Epithelial cell of umbilical artery (primary cell): ENCODE measurements at places on chromosomes 6 and 20. TPM values are rescaled to one million over a fixed set of nuclear protein-coding genes. Genes with fewer than 3 reads are reported as not detected.

Gene EDN1
- total RNA-seq = 229 and 433 TPM in 2 replicates

Gene TRMT6
- 8.4 and 8.7 TPM in 2 replicates for total RNA-seq

Gene APOM
- total RNA-seq = 0.30 TPM in 1 of 2 replicates, not detected in the other

Gene KCNK5
- not detected in 2 replicates for total RNA-seq

Gene HIVEP2
- 2.6 and 3.5 TPM in 2 replicates for total RNA-seq

Gene RAB23
- total RNA-seq = 11.4 and 14.9 TPM in 2 replicates

Gene FAM110A
- total RNA-seq = 2.3 and 3.3 TPM in 2 replicates

Gene FERMT1
- 0.65 and 1.7 TPM in 2 replicates for total RNA-seq

Gene RAMACL
- 1.6 and 2.4 TPM in 2 replicates for total RNA-seq

Gene ADGB
- not detected in 2 replicates for total RNA-seq

Gene IL22RA2
- not detected in 2 replicates for total RNA-seq

Gene PSORS1C1
- 1.3 and 3.3 TPM in 2 replicates for total RNA-seq

Gene ARHGAP40
- total RNA-seq = under 0.01 TPM in 1 of 2 replicates, not detected in the other

Gene MOG
- not detected in 2 replicates for total RNA-seq

Gene OPRM1
- not detected in 2 replicates for total RNA-seq

Gene PHF20
- 25.3 and 25.7 TPM in 2 replicates for total RNA-seq

Gene RRAGD
- total RNA-seq = 0.30 and 0.32 TPM in 2 replicates

Gene SMLR1
- not detected in 2 replicates for total RNA-seq

Gene HSPA12B
- 3.9 and 16.3 TPM in 2 replicates for total RNA-seq

Gene CST4
- not detected in 2 replicates for total RNA-seq

Gene TCP11
- total RNA-seq = under 0.01 TPM in 1 of 2 replicates, not detected in the other

Gene VARS2
- total RNA-seq = 15.9 and 27.8 TPM in 2 replicates

Gene B3GALT4
- 1.6 and 3.3 TPM in 2 replicates for total RNA-seq

Gene ENPP5
- total RNA-seq = not detected in 2 replicates

Gene EPHA7
- 0.97 TPM in 1 of 2 replicates, not detected in the other for total RNA-seq

Gene PSMB8
- total RNA-seq = 34.1 and 117 TPM in 2 replicates

Gene BNIP5
- not detected in 2 replicates for total RNA-seq
